ENCODE measurements at places on chromosomes 1 and 21.

DNA sequence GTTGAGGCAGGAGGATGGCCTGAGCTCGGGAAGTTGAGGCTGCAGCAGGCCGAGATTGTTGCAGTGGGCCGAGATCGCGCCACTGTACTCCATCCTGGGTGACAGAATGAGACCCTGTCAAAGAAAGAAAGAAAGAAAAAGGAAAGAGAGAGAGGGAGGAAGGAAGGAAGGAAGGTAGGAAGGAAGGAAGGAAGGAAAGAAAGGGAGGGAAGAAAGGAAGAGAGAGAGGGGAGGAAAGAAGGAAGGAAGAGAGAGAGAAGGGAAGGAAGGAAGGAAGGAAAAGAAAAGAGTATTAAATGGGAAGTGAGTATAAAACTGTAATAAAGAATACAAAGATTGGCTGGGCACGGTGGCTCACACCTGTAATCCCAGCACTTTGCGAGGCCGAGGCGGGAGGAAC is 18.4 kb upstream of the ABL2 start:
- no peak for DNase-seq

DNA sequence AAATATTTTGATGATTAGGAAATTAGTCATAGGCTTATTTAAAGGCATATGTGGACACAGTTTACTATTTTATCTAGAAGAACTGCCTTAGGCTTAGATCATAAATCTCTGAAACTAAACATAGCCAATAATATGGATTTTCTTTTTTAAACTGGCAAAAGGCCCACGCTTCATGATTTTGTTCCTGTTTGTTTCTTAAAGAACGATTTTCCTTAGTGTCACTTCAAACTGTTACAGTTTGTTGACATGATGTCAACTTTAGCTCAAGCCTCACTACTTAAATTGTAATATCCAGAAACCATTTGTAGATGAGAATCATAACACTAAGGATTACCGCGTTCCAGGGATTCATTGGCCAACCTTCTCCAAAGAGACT is 322.6 kb downstream of the HHIPL2 start:
- no peak for DNase-seq

- DNase-seq, result peak; percentile 28
These were observed 195.7 kb upstream of the KIAA0040 start for GRCh38 chr1:175388285-175388684.

- no peak for DNase-seq
These were observed 1.6 kb downstream of the EPS15 start for GRCh38 chr1:51517361-51518032.

GRCh38 chr1:226964611-226965486 is 24.8 kb downstream of the COQ8A start:
- DNase-seq, result no peak

- DNase-seq, result peak; percentile 31
These were observed 167.7 kb downstream of the ACTL8 start for GRCh38 chr1:17922833-17923232.

Data from retina (tissue), 1 donor.